ENCODE measurements at places on chromosomes 7 and 10.

DNA sequence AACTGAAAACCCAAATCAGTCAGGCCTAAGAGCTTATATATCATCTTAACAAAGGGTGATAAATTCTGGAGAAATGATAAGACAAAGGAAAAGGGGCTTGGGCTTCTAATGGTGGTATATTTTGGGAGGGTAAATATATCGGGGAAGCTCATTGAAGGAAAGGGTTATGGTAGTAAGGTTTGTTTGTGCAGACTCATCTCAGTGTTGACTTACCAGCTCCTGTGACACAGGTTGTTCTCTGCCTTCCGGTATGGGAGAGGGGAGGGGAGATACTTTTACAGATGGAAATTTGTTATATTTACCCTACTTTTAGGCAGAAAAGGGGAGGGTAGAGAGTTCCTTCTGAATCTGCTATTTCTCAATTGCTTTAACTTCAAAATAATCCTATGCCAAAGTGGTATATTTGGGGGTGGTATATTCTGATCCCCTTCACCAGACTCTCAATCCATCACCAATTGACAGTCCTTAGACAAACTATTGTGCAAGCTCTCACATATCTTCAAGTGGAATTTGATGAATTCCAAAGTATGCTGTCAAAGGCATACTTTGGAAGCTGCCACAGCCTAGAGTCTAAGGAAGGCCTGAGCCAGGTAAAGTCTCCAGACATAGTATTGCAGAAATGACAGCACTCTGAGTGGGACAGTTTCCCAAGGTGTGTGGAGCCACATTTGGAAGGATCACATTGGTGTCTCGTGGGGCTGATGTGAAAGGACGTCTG, 13.3 kb upstream of the PAPSS2 start:
- DNase-seq = no peak

- DNase-seq = no peak
Observed at GRCh38 chr7:15489383-15489782, 72.4 kb downstream of the AGMO start.

DNA sequence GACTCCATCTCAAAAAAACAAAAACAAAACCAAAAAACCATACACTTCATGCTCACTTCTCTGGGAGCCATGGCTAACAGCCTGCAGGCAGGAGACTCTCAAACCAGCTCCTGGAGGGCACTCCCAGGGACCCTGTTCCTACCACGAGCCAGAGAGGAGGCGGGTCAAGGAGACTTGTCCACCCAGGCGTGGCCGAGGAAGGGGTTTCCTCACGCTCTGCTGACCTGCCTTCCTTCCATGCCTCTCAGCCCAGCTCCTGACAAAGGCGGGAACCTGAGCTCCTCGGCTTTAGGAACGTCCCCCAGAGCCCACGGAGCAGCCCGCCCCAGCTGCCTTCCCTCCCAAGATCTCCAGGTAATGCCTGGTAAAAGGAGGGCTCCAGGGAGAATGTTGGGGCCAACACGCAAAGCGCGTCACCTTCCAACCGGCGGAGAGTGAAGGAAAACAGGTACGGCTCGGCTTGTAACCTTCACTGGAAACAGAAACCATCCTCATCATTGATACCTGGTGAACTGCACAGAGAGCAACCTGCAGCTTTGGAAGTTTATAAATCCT, 9.5 kb downstream of the GPR146 start:
- no peak for DNase-seq

DNA sequence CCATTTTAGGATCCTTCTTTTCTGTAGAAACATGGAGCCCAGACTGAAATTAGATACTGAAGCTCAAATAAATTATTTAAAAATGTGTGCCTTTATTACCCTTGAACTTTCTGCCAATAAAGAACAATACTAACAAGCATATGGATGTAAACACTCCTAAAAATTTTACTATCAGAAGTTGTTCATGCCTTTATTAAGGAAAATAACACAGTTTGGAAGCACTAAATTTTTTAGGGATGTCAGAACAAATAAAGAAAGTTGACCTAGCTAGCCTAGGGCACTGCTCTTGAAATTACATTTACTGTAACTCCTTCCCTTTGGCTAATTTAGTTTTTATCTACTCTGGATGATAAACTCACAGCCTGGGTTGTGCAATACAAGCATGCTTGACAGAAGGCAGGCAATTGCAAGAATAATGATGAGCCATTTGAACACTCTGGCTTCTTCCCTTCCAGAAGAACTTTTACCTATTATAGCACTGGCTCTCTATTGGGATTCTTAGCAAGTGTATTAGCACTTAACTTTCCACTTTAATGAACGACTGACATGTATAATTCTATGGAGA, 351.7 kb upstream of the C7orf33 start:
- DNase-seq = no peak

- DNase-seq = no peak
Observed at GRCh38 chr7:25454020-25454419, 225.7 kb upstream of the NPVF start.

DNA sequence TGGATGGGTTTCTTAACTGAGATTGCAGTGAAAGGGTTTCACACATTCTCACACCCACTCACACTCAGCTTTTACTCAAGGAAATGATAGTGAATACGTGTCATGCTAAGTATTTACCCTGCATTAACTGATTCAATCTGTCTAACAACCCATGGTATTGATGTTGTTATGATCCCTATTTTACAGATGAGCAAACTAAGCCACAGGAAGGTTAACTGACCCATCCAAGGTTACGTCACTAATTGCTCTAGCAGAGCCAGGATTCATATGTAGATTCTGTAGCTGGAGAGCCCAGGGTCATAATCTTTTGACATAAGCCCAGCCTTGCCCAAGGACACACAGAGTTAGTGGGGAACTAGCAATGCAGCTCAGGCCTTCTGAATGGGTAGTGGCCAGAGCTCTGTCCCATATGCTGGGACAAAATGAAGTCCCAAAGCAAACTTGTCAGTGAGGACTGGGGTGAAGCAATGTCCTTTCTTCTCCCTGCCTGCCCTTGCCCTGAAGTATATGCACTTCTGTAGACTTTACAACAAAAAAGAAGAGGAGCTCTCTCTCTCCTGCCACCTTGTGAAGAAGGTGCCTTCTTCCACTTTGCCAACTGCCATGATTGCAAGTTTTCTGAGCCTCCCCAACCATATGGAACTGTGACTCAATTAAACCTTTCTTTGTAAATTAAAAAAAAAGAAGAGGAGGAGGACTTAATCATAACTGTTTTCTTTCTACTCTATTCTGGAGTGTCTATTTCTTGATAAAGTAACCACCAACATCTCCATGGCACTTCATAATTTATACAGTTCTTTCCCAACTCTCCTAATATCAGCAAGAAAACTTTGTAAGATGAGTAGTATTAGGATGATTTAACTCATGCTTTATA, 4.9 kb upstream of the CYP3A7 start:
- no peak for DNase-seq

GRCh38 chr7:99314504-99314903, 11.2 kb upstream of the ARPC1A start:
- no peak for DNase-seq

- DNase-seq = no peak
Observed at GRCh38 chr7:47291461-47292081, 290.3 kb downstream of the TNS3 start.

DNA sequence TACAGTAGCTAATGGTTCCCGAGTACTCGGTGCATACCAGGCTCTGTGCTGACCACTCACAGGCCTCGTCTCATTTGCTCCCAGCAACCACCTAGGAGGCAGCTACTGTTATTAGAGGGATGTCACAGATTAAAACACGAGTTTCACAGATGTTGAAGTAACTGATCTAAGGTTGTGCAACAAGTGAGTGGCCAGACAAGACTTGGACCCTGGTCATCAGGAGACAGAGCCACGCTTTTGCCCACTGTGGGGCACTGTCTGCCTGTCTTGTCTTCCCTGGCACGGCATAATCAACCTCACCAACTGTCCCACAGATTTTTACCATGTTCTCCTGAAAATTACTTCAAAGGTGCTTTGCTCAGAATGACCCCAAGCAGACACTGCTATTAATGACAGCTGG, 111.6 kb upstream of the HABP2 start:
- no peak for DNase-seq

GRCh38 chr10:17316488-17317170, 88.6 kb downstream of the VIM start:
- no peak for DNase-seq

- no peak for DNase-seq
Observed at GRCh38 chr10:11004144-11005077, 13.3 kb upstream of the CELF2 start.

GRCh38 chr10:117757086-117757720, 214.7 kb downstream of the EMX2 start:
- DNase-seq = no peak

GRCh38 chr10:117424171-117424570, 48.9 kb upstream of the PDZD8 start:
- no peak for DNase-seq

- DNase-seq = no peak
Observed at GRCh38 chr10:24416248-24416647, 207.3 kb downstream of the KIAA1217 start.

GRCh38 chr7:119065966-119066365, 841.5 kb downstream of the ANKRD7 start:
- DNase-seq = no peak

DNA sequence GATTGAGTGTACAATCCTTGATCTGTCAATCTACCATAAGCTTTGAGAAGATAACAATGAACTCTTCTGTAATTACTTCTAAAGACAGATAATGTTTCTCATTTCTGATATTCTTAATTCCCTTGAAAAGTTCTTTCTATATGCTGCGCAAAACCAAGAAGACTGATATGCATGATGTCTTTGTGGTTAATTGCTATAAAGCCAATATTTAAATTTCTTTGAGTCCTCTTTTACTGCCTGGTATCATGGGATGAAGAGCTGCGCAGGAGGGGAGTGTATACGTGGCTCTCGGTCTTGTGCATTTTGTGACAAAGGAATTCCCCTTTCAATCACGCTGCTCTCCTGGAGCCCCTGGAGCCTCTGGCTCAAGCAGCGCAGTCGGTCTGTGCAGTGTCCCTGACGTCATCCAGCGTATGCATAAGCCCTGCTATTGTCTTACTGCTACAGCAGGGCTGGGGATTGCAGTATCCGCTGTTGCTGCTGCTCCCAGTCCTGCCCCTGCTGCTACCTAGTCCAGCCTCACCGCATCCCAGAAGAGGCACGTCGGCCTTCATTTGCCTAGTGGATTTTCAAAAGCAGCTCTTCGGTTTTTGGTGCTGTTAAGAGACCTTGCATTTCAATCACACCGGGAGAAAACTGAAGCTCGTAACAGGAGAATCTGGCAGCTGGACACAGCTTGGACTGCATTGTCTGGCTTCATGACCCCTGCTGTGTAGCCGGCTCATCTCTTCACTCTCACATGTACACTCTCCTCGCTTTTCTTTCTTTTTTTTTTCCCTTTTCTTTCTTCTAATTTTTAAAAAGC, 66.7 kb downstream of the ST7 start:
- DNase-seq = peak; percentile 42

GRCh38 chr7:16644636-16645592, 640 bp downstream of the ANKMY2 start:
- DNase-seq = no peak

DNA sequence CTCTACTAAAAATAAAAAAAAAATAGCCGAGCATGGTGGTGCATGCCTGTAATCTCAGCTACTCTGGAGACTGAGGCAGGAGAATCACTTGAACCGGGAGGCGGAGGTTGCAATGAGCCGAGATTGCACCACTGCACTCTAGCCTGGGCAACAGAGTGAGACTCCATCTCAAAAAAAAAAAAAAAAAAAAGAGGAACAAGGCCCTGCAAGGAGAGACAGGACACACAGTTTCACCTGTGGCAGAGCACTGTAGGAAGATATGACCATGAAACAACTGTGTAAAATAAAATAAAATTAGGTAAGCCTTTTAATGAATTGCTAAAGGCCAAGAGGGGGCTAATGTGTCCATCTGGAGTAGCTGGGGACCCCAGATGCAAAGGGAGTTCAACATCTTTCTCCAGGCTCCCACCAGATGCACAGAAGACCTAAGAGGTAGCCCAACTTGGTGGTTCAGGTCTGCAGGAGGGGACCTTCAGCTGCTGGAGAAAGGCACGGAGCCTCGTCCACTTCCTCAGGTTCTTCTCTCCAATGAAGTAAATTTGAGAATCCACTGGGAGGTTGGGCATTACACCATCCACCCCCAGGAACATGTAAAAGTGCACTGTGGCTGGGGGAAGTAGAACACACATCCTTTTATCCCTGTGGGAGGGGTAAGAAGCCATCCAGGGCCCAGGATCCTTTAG, 12.7 kb downstream of the PPIF start:
- DNase-seq = no peak

GRCh38 chr10:68194290-68194689, 37.6 kb downstream of the ATOH7 start:
- no peak for DNase-seq

DNA sequence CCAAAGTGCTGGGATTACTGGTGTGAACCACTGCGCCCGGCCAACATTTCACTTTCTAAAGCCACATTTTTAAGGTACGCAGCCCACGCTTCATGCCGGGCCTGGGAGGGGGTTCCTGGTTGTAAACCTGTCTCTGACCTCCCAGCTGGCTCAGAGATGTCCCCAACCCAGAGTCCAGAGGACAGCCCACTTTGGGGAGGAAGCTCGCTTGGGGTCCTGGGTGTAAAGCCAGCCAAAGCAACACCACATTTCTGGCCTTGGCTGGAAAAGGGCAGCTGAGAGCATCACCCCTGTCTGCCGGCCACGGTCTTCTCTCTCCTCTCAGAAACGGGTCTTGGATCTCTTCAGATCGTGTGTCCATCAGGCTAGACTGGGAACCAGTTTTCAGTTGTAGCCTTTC, 23.9 kb upstream of the PITRM1 start:
- DNase-seq = no peak

- no peak for DNase-seq
Observed at GRCh38 chr7:28442540-28443420, 30.5 kb downstream of the CREB5 start.

GRCh38 chr10:47184273-47184672, 115.7 kb upstream of the GDF10 start:
- no peak for DNase-seq

DNA sequence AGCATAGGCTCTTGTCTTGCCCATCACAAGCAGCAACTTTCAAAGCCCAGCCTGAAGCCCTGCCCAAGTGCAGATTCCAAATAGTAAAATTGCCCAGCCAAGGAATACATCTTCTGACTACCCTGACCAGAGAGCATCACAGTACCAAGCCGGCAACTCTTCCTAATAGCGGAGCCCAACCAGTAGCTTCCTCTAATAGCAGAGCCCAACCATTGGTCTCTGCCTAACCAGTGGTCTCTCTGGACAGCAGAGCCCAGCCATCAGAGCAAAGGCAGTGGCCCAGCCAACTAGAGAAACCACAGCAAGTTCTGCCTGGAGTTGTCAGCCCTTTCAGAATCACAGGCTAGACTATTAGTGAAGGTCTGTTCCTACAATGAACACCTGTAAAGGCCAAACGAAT, 285.6 kb downstream of the HGF start:
- DNase-seq = peak; percentile 56

- no peak for DNase-seq
Observed at GRCh38 chr10:91115618-91116390, 104.7 kb upstream of the PCGF5 start.

- no peak for DNase-seq
Observed at GRCh38 chr10:100864978-100865377, 47.8 kb upstream of the SLF2 start.

GRCh38 chr10:103667356-103667755, 173.9 kb downstream of the NEURL1 start:
- DNase-seq = no peak
